ENCODE measurements at places on chromosomes 4 and X.

DNA sequence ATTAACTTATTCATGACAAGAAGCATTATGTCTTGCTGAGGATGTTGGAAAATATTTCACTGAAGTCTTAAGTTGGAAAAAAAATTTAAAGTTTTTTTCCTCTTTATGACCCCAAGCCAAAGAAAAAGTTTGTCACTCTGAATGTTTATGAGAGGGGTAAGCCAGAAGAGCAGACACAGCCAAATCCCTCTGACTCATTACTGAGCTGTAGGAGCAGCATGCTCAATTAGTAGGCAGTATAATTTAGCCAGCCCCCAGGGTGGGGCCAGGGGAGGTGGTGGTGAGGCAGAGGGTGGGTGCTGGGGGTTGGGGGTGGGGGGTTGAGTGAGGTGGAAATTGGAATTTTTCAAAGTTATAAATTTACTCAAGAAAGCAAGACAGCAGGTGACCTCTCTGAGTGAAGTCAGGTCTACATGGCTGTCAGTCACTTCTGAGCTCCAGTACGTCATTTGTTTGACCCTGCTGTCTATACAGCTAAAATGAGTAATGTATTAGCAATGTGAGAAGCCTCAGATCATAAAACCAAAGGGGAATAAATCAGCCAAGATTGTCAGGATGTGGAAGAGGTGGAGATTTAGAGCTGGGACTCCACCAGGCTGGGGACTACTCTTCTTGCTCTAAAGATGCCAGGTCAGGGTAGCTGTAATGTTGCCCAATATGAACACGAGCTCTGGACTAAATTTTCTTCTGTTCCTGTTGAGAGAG is 98.8 kb upstream of the NDP start:
- DNase-seq: no peak

GRCh38 chrX:104972737-104973136 is 247.8 kb downstream of the TEX13A start:
- no peak for DNase-seq

DNA sequence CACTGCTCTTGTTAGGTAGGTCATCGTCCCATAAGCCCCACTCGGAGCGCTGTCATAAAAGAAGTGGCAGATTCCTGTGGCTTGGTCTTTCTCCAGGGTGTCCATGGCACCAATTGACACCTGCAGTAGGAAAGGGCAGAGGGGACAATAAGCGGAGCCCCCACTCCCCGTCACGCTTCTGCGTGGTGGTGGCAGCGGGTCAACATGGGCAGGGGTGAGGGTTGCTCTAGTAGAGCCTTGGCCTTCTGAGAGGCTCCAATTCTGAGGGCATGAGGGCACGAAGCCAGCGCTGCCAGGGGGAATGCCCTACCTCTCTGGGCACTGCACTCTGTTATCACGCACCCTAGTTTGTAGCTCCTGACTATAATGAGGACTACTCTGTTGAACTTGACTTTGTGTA is 90.4 kb downstream of the PHKA2 start:
- no peak for DNase-seq

DNA sequence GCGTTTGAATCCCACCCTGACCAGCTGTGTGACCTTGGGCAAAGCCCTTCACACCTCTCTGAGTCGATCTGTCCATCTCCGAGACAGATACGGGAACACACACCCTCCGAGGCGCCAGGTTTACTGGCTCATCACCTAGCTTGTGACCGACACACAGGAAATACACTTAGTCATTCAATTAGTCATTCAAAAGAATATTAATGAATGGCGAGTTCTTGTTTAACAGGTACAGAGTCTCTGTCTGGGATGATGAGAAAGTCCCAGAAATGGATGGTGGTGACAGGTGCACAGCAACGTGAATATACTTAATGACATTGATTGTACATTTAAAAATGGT is 80.6 kb downstream of the PPP2R2C start:
- DNase-seq: no peak

DNA sequence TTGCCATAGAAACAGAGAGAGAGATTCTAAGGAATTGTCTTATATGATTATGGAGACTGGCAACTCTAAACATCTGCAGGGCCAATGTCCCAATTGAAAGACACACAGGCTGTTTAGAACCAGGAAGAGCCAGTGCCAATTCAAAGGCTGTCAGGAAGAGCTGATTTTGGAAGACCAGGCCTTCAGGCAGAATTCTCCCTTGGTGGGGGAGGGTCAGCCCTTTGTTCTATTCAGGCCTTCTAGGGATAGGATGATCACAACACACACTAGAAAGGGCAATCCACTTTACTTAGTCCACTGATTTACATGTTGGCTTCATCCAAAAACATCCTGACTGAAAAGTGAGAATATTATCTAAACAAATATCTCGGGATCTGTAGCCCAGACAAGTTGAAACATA is 15.2 kb downstream of the C4orf46 start:
- DNase-seq: no peak

DNA sequence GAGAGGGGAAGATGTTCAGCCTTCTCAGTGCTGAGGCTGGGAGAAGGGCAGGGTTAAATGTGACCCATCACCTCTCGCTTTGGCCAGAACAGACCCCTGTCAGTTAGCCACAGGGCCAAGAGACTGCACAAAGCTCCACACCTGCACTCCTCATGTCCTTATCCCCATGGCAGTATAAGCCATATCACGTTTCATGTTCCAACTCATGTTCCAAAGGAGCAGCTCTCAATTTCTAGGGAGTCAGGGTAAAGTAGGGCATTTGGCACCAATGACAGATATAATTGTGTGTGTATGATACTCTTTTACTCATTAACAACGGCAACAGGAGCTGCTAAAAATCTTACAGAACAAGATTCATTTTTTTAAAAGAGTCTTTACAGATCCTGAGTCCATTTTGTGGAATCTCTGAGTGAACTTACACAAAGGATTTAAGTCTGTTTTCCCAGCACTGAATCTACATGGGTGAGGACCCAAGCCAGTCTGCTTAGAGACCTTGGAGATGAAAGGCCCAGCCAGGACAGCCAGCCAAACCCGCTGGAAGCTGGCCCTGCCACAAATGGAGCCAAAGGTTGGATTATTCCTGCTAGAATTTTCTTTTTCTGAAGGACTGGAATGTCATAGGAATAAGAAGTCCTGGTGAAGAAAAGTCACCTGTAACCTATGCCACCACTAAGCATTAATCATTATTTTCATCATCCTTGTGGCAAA is 129.1 kb upstream of the SMAD1 start:
- no peak for DNase-seq

DNA sequence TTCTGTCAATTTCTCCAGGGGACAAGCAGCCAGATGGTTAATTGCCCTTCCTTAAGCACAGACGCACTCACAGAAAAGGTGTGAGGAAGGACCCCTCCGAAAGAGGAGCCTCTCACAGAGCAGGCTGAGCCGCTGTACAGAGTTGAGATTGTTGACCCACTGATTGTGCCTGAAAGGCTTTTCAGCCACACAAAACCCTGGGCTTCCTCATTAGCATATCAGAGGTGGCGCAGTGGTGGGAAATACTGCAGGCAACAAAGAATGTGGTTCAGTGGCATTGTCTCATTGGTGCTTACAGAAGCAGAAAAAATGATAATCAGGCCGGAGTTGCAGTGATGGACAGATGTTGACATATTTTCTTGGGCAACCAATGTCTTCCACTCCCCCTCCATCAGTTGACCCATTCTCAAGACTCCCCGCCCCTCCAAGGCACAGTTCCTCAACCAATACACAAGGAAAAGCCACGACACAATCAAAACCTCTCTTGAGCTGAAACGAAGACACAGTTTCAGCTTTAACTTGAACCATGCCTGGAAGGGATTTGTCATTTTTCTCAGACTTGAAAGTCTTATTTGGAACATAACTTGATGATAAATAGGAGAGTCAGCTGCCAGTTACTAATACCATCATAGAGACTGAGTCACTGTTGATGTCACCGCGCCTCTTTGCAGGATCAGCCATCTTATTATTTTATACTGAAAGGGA is 53.1 kb downstream of the ATXN3L start:
- no peak for DNase-seq

- no peak for DNase-seq
Measured at GRCh38 chr4:83075311-83076095, 39.0 kb downstream of the PLAC8 start.

- DNase-seq: no peak
Measured at GRCh38 chrX:40152741-40153344, 55.1 kb upstream of the BCOR start.

GRCh38 chr4:170414360-170414759 is 324.6 kb upstream of the AADAT start:
- DNase-seq: no peak

- no peak for DNase-seq
Measured at GRCh38 chrX:153064061-153064460, 7.8 kb downstream of the PNMA3 start.

GRCh38 chrX:75957107-75957610 is 172.1 kb upstream of the MAGEE2 start:
- no peak for DNase-seq

DNA sequence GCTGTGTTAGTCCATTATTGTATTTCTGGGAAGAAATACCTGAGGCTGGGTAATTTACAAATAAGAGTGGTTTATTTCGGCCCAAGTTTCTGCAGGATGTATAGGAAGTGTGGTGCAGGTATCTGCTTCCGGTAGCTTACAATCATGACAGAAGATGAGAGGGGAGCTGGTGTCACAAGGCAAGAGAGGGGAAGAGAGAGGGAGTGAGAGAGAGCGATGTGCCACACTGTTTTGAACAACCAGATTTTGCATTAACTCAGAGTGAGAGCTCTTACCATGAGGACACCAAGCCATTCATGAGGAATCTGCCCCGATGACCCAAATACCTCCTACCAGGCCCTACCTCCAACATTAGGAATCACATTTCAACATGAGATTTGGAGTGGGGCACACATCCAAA is 627.6 kb upstream of the FRG1 start:
- no peak for DNase-seq

All from stimulated activated naive B cell treated with anti-CD40 and anti-IgM and Interleukin-4, amounts not matched to agents 10 μg/mL and 1 μg/mL and 100 μg/mL, for 72 hours (primary cell).